Pancreas (tissue), 10 donors: ENCODE measurements at places on chromosomes 7 and 10. TPM values are rescaled to one million over a fixed set of nuclear protein-coding genes. Genes with fewer than 3 reads are reported as not detected.

SNX10 gene
- total RNA-seq: 4.1 TPM

IL6 gene
- total RNA-seq: 1.7 TPM

ZNF736 gene
- total RNA-seq: 8.7 TPM

LDB3 gene
- total RNA-seq: 0.21 TPM

TLX1 gene
- total RNA-seq: not detected

ENKUR gene
- not detected for total RNA-seq

- DNase-seq: no peak
Observed at GRCh38 chr10:28833313-28833712, 156.0 kb downstream of the BAMBI start.

- no peak for DNase-seq
Observed at GRCh38 chr7:95614442-95614940, 18.2 kb upstream of the PDK4 start.

GRCh38 chr7:27346531-27347275 is 104.1 kb downstream of the EVX1 start:
- DNase-seq: peak; percentile 60

- DNase-seq: no peak
Observed at GRCh38 chr7:112799448-112800120, 9.4 kb upstream of the TMEM168 start.

GRCh38 chr10:24821986-24822385 is 98.3 kb upstream of the ARHGAP21 start:
- DNase-seq: no peak

DNA sequence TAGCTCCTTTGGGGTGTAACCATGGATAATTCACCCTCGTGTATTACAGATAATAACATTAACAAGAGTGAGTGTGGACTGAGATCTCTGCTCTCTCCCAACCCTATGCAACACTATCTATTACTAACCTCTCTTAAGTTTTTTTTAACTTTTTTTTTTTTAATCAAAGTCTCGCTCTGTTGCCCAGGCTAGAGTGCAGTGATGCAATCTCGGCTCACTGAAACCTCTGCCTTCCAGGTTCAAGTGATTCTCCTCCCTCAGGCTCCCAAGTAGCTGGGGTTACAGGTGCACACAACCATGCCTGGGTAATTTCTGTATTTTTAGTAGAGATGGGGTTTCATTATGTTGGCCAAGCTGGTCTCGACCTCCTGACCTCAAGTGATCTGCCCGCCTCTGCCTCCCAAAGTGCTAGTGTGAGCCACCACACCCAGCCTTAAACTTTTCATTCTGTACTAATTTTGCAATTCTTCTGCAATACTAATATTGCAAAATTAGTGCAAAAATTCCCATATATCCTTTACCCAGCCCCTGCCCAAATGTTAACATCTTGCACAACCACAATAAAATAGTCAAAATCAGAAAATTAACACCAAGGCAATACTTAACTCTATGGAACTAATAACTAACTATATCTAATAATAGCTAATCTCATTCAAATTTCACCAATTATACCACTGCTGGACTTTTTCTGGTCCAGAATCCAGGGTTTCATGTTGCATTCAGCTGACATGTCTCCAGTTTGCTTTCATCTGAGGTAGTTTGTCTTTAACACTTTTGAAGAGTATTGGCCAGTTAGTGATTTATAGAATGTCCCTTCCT is 66.5 kb upstream of the TCF7L2 start:
- no peak for DNase-seq

- no peak for DNase-seq
Observed at GRCh38 chr10:130458509-130458908, 322.3 kb downstream of the GLRX3 start.

DNA sequence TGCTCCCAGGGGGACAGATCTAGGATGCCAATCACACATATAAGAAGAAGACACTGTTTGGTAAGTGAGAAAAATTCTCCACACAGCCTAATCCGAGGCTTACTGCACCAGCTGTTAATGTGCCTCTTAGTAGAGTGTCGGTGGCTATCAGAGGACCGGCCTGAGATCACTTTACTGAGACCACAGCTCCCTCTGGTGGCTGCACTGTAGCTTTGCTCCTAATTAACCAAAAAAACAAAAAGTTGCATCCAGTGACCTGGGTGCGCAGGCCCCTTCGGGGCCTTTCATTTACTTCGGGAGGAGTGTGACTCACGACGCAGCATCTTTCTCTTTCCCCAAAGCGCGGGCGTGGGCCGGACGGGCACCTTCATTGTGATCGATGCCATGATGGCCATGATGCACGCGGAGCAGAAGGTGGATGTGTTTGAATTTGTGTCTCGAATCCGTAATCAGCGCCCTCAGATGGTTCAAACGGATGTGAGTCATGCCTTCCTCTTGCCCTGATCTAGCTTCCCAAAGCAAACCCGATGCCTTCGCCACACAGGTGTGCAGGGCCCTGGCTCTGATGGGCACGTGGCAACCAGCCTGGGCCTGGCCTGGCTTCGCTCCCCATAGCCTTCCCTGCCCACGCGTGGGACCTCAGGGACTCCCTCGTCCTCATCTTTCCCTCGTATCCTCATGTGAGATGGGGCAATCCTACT is 56.7 kb downstream of the MKI67 start:
- peak; percentile 74 for DNase-seq
